ENCODE measurements at places on chromosomes 16 and 17.

DNA sequence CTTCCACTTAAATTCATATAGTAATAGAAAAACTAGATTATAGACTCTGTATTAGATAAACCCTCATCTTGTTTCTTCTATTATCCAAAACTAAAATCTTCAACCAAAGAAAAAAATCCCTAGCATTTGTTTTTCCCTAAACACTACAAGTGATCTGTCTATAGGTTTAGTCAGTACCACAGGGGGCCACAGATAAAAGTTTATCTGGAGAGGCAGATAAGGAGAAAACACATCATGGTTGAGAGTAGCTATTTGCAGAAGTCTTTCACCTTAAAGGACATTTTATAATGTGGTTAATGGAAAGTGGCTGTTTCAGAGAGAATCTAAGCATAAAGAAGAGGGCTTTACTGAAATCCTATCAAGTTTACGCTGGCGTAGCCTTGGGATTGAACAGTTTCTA, 160.1 kb downstream of the CDK5R1 start:
- DNase-seq, result no peak

DNA sequence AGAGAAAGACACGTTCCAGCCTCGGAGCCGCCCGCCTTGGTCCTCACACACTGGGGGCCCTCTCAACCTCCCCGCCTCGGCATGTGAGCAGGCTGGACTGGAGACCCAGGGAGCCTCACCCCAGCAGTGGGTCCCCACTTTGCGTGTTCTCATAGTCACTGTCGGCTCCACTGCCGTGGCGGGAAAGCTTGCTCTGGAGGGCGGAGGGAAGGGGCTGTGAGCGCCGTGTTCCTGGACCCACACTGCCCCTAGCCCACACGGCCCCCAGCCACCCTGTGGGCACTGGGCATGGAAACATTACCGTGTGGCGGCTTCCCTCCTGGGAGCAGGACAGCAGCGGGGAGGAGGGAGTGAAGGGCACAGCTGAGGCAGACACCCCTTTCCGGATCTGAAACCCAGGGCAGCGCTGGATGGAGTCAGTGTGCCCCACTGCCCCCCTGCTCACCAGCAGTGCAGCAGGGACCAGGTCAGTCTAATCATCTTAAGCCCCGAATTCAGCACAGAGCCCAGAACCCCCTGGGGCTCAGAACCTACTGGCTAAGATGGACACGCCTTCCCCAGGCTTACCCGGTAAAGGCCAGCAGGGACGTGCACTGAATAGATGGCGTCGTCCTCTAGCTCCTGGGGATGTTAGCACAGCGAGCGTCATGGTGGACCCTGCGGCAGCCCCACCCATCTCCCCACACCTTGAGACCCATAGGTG, 7.2 kb downstream of the TP53I13 start:
- DNase-seq, result no peak

DNA sequence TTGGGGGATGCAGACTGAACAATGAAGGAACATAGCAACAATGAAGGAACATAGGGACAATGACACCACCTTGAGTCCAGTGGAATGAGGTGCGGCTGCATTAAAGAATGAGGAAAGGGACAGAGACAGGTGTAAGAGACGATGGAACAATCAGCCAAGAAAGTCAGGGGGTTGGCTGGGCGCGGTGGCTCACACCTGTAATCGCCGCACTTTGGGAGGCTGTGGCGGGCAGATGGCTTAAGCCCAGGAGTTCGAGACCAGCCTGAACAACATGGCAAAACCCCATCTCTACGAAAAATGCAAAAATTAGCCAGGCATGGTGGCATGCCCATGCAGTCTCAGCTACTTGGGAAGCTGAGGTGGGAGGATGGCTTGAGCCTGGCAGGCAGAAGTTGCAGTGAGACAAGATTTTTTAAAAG, 13.6 kb upstream of the CBFB start:
- no peak for DNase-seq

GRCh38 chr17:32148351-32148750, 6.0 kb downstream of the RHOT1 start:
- no peak for DNase-seq

DNA sequence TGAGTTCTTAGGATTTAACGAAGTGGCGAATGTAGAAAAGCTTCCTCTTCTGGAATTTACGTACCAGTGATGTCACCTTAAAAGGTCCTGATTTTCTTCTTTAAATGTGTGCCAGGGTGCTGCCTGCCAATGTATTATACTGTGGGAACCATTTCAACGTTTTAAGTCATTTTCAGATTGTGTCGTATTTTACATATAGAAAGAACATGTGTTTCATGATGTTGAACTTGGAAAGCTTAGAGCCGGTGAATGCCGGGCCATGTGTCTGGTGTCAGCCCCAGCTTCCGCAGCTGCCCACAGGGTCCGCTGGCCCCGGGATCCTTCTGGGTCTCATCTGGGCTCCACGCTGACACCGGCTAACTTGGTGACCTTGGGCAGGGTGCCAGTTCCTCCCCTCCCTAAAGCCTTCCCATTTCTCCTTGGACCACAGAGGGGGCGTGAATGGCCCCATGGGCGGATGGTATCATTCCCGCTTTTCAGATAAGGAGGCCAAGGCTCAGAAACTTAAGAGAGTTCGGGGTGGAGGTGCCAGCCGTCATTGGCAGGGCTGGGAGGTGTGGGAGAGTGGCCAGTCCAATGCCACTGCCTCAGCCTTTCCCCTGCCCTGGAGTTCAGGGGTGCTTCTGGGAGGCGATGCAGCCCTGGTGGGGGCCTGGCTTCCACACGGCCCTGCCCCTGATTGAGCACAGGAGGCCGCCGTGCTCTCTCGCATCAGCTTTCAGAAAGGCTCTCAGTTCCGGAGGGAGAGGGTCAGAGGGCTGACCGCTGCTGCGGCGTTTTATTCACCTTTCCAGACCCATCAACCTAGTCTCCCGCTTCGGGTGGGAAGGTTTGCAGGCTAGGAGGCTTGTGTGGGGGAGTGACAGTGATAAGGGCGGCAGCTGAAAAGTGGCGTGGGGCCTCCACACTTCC, 68.8 kb upstream of the CIBAR2 start:
- DNase-seq, result no peak

- peak; percentile 34 for DNase-seq
Measured at GRCh38 chr17:27573971-27574525, 56.9 kb upstream of the LGALS9 start.
